ENCODE measurements at places on chromosomes 2 and 18.

GRCh38 chr2:176931588-176932563 is 280.7 kb upstream of the HNRNPA3 start:
- peak; percentile 59 for DNase-seq

- no peak for DNase-seq
Measured at GRCh38 chr18:7066965-7067555, 50.5 kb downstream of the LAMA1 start.

DNA sequence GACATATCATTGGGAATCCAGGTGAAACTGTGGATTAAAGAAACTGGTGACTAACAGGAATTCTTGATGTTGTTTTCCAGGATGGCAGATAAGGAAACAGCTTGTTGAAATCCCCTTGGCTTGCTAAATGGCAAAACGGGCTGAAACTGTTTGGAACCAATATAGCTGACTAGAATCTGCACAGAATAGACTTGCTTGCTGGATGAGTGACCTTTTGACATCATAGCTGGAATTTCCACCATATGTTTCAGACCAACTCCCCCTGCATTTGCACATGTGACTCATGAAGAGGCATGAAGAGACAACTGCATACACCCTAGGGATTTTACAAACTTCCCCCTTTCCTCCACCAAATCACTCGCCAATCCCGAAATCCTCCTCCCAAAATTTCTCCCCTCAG is 87.7 kb upstream of the LYPD1 start:
- DNase-seq = peak; percentile 58

- peak; percentile 29 for DNase-seq
Measured at GRCh38 chr18:58915006-58915799, 50.5 kb downstream of the ZNF532 start.

DNA sequence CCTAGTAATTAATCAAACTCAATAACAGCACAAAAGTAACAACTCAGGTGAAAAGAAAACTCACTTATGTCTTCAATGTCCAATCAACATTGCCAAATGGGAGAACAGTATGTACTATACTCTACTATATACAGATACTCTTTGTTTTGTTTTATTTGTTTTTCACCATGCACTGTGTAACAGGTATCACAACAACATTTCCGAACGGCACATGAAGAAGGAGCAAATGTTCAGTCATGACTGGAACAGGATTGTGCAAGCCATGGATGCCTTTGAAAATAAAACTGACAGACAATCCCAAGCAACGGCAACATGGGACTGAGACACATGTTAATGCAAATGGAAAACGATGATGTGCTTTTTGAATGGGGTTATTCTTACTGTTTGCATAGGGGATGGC is 334.9 kb upstream of the THUMPD2 start:
- no peak for DNase-seq

GRCh38 chr2:159179096-159179495 is 107.4 kb downstream of the WDSUB1 start:
- DNase-seq = no peak

GRCh38 chr2:18432999-18433398 is 127.5 kb downstream of the RDH14 start:
- peak; percentile 44 for DNase-seq

GRCh38 chr18:61432590-61432989 is 99.4 kb downstream of the CDH20 start:
- DNase-seq = no peak

DNA sequence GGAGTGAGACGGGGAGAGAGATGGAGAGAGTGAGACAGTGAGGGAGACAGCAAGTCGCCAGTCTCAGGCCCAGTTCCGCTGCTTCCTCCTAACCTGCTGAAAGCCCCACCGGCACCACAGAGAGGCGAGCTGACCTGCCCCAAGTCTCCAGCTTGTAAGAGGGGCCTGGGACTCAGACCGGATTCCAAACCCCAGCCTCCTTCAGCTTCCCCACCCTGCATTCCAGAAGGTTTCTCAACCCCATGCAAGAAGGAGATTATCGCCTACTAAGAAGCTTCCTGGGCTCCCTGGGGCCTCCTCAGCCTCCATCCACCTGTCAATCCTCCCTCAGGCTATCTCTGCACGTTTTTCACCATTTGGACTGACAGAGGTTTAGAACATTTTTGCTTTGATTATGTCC is 173.1 kb upstream of the RAB6C start:
- no peak for DNase-seq

DNA sequence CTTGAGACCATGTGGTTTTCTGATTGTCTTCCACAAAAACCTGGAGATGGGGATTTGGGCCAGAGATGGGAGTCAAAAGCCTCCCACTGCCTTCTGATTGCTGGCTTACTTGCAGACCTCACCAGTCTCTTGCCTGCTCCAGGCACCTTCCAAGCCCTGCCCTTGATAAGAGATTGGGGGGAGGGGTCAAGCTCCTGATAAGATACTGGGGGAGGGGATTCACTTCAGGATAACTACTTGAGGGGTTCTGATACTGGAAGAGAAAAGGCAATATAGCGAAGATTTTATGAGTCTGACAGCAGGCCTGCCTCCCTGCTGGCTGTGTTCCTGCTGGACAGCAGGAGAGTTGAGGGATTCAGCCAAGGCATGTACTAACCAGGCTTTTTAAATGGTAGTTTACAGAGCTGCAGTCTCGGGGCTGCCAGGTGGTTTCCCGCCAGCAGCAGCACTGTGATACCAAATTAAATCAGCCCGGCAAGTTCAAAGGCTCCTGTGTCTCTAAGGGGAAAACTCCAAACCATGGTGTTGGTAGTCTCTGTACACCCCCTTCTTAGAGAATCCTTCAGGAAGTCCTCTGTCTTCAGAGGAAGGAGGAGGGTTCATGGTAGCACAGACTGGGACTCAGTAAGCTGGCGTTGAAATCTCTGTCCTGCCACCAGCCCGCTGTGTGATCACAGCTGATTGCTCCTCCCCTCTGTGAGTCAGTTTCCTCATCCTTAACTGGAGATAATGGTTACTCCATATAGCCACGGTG is 58.3 kb downstream of the FBXO36 start:
- peak; percentile 59 for DNase-seq

- peak; percentile 46 for DNase-seq
Measured at GRCh38 chr2:70671092-70671675, 96.8 kb downstream of the ADD2 start.

- peak; percentile 75 for DNase-seq
Measured at GRCh38 chr2:101152272-101153076, 1.3 kb upstream of the TBC1D8 start.

DNA sequence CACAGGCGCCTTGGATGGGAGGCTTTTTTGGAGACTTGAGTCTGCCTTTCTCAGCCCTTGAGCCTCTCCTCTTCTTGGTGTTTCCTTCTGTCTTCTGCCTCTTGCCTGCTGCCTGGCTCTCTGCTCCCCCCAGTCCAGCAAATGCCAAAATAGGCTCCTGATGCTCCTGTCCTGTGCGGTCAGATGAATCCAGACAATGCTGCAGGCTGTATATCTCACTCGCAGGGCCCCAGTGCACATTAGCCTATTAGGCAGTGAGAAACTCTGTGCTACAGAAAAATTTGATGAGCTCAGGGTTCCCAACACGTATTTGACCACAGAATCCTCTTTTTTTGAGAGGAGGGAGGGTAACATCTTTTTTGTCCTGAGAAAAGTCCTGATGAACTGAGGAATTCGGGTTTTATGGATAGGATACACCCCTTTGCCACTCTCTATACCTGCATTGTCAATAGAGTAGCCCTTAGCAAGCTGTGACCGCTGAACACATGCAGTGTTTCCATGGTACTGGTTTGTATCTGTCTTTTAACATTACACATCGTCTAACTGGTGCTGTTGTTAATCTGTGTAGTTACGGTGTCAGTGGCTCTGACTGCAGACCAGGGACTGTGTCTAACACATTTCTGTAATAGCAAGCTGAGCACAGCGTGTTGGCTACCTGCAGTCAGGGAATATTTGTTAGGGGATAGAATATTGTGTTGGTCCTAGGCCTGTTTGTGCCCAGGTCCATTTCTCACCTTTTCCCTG is 50.8 kb downstream of the FAM228A start:
- no peak for DNase-seq

GRCh38 chr2:237532160-237532559 is 34.2 kb upstream of the PRLH start:
- no peak for DNase-seq
